Fibroblast of the aortic adventitia (primary cell): ENCODE measurements at places on chromosomes 11 and 22.

GRCh38 chr11:31450841-31451240, 58.6 kb downstream of the IMMP1L start:
- DNase-seq: no peak

- DNase-seq: no peak
These were observed 42.7 kb downstream of the KCNJ1 start for GRCh38 chr11:128824191-128825049.

GRCh38 chr11:64771861-64772260, 6.5 kb downstream of the SF1 start:
- no peak for DNase-seq

GRCh38 chr22:31326877-31327276, 19.3 kb downstream of the PATZ1 start:
- DNase-seq: no peak
